ENCODE measurements at places on chromosomes 2 and 18.
A peak's percentile ranks its signal among the peaks of the same experiment; 100 is the strongest.

DNA sequence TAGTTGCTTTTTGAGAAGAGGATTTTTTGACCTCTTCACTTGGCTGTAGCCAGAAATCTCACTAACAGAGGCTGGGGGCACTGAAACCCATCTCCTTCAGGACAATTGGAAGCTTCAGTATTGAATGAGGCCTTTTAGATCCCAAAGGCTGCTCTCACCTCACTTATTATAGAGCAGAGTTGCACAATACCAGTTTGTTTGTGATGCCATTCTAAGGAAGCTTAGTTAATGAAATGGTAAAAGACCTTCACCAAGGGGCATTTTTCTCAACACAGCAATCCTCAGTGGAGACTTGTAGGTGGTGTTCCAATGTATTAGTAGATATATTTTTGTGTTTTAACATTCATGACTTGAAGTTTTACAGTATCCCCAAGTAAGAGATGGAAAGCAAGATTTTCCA lies 71.0 kb upstream of the RFX8 start:
- no peak for DNase-seq

- no peak for DNase-seq
Measured at GRCh38 chr2:1140389-1141003, 189.8 kb downstream of the SNTG2 start.

DNA sequence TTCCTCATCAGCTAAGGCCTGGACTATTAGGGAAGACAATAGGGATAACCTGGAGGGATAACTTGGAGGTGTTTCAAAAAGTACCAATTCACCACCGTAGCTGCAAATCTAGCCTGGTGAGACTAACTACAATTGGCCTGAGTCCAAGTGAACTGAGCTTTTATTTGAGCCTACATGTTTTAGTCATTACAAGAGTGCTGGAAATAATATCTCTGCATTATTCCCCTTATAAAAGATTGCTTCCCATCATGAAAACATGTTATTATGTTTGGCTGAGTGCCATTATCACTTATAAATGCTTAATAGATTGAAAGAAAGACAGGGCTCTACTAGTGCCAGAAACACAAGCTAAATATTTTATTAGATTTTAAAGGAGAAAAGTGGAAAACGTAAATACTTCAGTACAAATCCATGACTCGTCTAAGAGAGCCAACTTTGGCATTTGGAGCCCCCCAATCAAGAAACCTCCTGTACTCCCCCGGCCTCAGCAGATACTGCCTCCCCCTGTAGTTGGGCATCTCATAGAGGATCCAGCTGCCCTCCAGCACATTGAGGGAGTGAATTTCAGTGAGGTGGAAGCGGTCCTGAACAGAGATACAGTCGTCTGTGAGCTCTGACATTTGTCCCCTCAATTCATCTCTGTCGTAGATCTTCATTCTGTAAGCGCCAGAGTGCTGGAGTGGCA lies 3.6 kb downstream of the CRYGB start:
- DNase-seq, result peak; percentile 10

DNA sequence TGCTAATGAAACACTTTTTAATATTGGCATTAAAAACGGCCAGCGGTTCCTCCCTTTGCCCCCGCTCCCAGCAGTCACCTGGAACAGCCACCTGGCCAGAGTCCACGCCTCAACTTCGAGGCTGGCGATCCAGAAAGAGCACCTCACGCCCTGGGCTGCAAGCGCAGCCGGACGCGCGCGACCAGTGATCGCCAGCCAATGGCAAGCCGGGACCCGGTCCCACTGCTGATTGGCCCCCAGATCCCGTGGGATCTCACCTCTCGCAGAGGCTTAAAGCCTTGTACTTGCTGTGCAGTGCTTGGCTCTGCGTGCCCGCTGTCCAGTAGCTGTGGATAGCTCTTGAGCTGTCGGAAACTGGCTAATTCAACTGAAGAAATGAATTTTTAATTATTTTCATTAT lies 4.1 kb upstream of the RBM45 start:
- DNase-seq, result no peak

GRCh38 chr2:181458871-181459270 lies 1.7 kb downstream of the ITGA4 start:
- DNase-seq, result no peak

- DNase-seq, result no peak
Measured at GRCh38 chr18:59549503-59550173, 147.6 kb downstream of the CCBE1 start.

- DNase-seq, result no peak
Measured at GRCh38 chr2:232389327-232389726, 10.8 kb downstream of the ALPP start.

- peak; percentile 10 for DNase-seq
Measured at GRCh38 chr2:232876161-232876977, 6.3 kb downstream of the SNORC start.

DNA sequence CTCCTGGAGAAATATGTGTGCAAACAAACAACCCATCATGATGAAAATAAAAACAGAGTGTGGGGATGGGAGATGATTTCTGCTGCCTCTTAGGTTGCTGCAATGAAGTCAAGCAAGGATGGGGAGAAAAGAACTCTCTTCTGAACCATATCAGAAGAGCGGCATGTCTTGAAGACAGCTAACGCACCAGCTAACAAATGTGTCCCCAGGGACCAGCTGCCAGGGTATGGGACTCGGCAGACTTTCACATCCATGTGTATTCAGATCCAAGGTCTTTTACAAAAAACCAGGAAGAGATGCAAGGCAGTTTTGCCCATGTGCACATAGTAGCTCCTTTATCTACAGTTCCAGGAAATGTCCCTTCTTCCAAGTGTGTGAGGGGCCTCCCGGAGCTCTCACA lies 125.4 kb downstream of the CLIP4 start:
- DNase-seq, result no peak

DNA sequence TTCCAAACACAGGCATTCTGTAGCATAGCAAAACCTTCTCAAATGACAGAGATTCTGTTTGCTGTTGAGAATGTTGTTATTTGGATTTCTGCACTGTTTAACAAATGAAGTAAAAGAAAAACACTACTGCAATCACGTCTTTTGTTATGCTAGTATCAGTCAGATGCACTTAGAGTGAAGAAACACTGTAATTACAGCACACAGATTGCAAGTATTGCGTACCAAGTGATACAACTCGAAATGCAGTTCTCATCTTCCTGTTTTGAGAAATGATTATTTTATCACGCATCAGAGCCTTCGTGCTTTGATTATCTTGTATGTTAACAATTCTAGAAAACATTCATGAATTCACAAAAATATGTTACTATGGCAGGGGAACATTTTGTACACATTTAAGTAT lies 41.8 kb upstream of the KLF11 start:
- no peak for DNase-seq

DNA sequence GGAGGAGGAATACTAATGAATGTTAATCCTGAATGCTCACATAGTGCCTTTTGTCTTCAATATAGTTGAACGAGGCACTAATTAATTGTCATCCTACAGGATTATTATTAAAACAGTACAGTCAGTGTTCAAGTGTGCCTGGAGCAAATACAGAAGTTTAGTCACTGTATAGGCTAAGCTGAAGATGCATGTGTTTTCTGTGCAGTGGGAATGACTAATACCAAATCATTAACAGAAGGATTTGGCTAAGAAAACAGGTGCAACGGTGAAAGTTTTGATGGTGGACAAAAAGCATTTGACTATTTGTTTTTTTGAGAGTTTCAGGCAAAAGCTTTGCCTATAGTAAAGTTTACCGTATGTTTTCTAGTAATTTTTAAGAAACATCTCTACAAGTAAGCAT lies 62.8 kb downstream of the DCC start:
- no peak for DNase-seq

GRCh38 chr18:23281626-23282436 lies 146.5 kb downstream of the CABLES1 start:
- no peak for DNase-seq

DNA sequence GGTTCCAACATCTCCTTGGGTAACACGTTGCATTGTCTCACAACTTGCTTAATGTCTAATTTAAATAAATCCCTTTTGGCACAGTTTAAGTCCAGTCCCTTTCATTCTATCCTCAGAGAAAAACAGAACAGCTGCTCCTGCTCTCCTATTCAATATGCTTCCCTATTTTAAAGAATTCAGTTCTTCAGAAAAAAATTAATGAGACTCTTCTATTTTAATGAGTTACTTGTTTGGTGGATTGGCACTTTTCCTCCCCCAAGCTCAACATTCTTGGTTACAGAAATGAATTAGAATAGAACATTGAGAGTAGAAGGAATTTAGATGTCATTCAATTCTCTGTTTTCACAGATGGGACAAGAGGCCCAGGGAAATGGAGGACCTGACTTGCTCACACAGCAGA lies 116.9 kb upstream of the ATP8B1 start:
- no peak for DNase-seq

- peak; percentile 69 for DNase-seq
Measured at GRCh38 chr2:95315801-95316411, 18.8 kb downstream of the KCNIP3 start.

GRCh38 chr2:240640939-240641338 lies 15.7 kb downstream of the GPR35 start:
- peak; percentile 71 for DNase-seq

DNA sequence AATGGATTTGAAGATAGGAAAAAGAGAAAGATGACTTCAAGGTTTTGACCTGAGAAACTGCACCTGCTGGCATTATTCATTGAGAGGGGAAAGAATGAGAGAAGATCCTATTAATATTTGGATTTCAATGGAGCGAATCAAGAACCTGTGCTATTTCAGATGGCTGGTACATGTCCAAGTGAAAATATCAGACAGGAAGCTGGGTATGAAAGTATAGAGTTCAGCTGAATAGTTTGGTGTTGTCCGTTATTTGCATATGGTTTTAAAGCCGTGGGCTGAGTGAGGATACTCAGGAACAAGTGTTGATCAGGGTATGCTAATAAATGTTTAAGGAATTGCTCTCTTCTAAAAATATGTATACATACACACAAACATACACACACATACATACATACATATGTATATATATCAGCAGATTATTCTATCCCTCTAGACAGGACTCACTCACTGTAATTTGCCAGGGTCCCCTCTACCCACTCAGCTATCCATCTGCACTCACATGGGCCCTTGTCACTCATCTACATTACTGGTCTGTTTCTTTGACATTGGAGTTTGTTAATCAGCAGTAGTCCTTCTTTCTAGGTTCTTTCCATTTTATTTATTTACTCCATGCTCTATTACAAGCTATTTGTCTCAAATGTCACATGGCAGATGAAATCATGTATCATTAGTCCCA lies 33.9 kb upstream of the IKZF2 start:
- no peak for DNase-seq

DNA sequence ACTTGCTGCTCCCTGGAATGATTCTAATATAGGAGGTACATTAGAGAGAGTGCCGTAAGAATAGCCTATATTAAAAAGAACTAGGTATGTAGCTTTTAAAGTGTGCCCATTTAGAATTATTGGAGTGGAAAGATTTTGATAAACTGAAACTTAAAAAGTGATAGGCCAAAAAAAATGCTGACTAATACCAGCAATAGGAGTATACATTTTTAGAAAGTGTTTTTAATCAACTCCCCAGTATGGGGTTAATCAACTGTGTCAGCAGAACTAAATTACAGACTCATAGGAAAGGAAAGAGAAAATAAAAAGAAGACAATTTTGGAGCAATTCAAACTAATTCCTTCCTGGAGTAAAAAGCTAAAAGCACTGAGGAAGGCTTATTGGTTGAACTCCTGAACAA lies 13.3 kb upstream of the MEIS1 start:
- DNase-seq, result no peak

GRCh38 chr2:143521396-143521795 lies 392.2 kb downstream of the ARHGAP15 start:
- no peak for DNase-seq

- DNase-seq, result no peak
Measured at GRCh38 chr18:65753520-65753919, 2.7 kb downstream of the CDH7 start.

DNA sequence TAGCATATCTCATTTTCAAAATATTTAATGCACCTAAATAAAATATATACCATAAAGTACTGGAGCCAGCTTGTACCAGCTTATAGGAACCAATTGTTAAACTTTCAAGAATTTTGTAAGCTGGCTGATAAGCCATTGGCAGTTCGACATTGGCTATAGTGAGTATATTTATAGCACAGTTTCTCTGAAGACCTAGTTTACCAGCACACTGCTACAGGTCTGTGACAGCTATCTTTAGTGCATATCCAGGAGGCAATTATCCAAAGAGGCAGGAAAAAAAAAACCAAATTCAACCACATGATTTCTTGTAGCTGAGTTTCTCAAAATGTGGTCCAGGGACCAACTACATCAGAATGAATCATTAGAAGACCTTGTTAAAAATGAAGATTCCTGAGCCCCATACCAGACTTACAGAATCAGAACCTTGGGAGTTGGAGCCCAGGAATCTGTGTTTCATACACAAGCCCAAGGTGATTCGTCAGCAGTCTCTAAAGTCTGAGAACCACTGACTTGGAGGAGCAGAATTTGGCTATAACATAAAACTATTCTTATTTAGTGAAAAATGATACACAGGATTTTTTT lies 279.0 kb upstream of the NRP2 start:
- DNase-seq, result no peak

GRCh38 chr2:124450481-124450880 lies 425.4 kb downstream of the CNTNAP5 start:
- no peak for DNase-seq

DNA sequence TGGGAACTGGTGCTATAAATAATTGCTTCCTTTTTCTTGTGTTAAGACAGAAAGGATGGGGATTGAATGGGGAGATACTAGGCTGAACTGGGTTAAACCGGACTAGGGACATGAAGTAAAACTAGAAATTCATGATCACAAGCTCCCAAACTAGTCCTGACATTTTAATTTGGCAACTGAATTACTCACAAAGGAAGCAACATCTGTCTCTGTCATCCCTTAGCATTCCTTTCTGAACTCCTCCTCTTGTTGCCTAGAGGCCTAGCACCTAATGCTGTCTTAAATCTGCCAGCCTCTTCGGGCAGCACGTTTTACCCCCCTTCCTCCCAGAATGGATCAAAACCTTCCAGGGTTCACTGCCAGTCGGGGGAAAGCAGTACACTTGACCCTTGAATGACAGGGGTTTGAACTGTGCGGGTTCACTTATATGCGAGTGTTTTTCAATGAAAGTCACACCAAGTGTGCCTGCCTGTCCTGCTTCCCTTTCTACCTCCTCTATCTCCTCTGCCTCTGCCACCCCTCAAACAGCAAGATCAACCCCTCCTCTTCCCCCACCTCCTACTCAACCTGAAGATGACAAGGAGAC lies 8.2 kb downstream of the KCTD1 start:
- DNase-seq, result no peak

DNA sequence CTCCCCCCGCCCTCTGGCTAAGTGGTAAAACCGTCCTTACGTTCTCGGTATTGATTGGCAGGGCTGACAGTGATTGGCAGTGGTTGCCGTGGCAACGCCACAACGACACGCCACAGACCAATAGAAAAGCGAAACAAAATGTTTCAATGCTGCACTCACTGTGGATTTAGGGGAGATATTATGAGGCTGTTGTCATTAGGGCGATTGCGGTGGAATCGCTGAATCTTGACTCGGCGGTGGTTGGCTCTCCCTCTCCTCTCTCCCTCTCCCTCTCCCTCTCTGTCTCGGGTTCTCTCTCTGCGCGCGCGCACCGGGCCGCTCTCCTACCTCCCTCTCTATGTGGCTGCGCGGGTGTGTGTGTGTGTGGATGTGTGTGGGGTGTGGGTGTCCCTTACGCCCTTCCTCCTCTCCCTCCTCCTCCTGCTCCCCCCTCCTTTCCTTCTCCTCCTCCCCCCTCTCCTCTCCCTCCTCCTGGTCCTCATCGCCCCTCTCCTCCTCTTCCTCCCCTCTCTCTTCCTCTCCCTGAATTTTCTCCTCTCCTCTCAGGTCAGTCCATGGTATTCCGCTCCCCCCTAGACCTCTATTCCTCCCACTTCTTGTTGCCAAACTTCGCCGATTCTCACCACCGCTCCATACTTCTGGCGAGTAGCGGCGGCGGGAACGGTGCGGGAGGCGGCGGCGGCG lies at the start of gene SIX3:
Gene SIX3 (plus strand): TSS at position 152 of the 684 bp plus-strand sequence. CDS start 403 bp downstream, at position 555.
- no peak for DNase-seq

GRCh38 chr2:45944074-45944473 lies 292.6 kb downstream of the PRKCE start:
- DNase-seq, result no peak

All from left lung (tissue), 14 donors.